IMR-90 (cell line): ENCODE measurements at places on chromosomes 5 and 9. TPM values are rescaled to one million over a fixed set of nuclear protein-coding genes. Genes with fewer than 3 reads are reported as not detected.

HRCT1 gene
- total RNA-seq, result 1.1 and 1.7 TPM in 2 replicates

SLC46A2 gene
- total RNA-seq, result not detected in 2 replicates

CHSY3 gene
- total RNA-seq, result 1.3 and 1.4 TPM in 2 replicates

ELAVL2 gene
- total RNA-seq, result 0.28 and 0.36 TPM in 2 replicates

DMRT3 gene
- total RNA-seq, result not detected in 2 replicates

RASEF gene
- under 0.01 TPM in 2 replicates for total RNA-seq

TRIM36 gene
- total RNA-seq, result under 0.01 and 0.18 TPM in 2 replicates

LCN15 gene
- total RNA-seq, result not detected in 2 replicates

ENTPD8 gene
- not detected in 2 replicates for total RNA-seq

ZNF883 gene
- 0.54 and 0.83 TPM in 2 replicates for total RNA-seq

TNFSF8 gene
- not detected in 2 replicates for total RNA-seq

DNA sequence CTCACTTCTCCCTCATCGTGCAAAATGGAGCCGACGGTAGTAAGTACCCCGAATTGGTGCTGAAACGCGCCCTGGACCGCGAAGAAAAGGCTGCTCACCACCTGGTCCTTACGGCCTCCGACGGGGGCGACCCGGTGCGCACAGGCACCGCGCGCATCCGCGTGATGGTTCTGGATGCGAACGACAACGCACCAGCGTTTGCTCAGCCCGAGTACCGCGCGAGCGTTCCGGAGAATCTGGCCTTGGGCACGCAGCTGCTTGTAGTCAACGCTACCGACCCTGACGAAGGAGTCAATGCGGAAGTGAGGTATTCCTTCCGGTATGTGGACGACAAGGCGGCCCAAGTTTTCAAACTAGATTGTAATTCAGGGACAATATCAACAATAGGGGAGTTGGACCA, 979 bp downstream of the PCDHGA12 start:
- DNase-seq, result no peak

DNA sequence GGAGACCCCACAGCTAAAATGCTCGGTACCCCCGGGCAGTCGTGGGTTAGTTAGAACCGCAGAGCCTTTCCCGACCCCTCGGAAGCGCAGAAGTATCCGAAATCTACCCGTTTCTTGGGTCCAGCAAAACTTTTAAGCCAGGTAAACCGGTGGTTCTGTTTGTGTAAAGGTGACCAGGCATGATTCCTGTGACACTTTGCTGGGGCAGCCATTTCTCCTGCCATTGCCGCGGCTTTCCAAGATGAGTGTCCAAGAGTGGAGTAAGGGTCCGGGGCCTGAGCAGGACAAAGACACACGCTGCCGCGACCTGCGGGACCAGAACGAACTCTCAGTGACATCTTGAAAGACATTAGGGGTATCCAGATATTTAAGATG, 655 bp downstream of the MARVELD2 start:
- no peak for DNase-seq

- peak; percentile 76 for DNase-seq
Measured at GRCh38 chr5:150065346-150065745, 21.0 kb downstream of the CSF1R start.

GRCh38 chr5:175696855-175697198, 39.0 kb downstream of the HRH2 start:
- no peak for DNase-seq

- DNase-seq, result no peak
Measured at GRCh38 chr5:113056988-113057387, 80.4 kb downstream of the DCP2 start.

GRCh38 chr5:33734537-33734936, 157.3 kb downstream of the ADAMTS12 start:
- DNase-seq, result peak; percentile 29

DNA sequence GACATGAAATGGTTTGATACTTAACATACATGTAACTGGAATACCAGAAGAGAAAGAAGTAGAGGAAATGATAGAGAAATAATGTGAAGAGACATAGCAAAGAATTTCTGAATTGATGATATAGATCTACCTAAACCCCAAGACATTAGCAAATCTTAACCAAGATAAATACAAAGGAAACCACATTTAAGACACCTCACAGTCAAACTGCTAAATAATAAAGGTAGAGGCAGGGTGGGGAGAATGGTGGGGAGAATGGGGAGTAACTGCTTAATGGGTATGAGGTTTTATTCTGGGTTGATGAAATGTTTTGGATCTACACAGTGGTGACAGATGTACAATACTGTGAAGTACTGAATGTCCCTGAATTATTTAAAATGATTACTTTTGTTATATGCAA, 17.5 kb downstream of the CARNMT1 start:
- DNase-seq, result no peak

DNA sequence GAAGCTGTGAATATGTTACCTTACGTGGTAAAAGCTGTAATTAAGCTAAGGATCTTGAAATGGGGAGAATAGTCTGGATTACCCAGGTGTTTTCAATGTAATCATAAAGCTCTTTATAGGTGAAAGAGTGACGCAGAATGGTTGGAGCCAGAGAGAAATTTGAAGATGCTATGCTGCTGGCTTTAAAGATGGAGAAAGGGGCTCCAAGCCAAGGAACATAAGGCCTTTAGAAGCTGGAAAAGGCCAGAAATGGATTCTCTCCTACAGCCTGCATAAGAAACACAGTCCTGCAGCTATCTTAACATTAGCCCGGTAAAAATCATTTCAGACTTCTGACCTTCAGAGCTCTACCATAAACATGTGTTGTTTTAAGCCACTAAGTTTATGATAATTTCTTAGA, 243.3 kb upstream of the VLDLR start:
- no peak for DNase-seq

GRCh38 chr5:130065617-130066016, 161.4 kb downstream of the CHSY3 start:
- DNase-seq, result no peak

- DNase-seq, result peak; percentile 88
Measured at GRCh38 chr9:21770871-21771560, 31.4 kb upstream of the MTAP start.

GRCh38 chr5:180649297-180650039, at the start of gene FLT4:
FLT4 (minus strand) TSS chr5:180649600; CDS start chr5:180649545, 55 bp downstream.
- no peak for DNase-seq

GRCh38 chr5:163407034-163407655, 30.2 kb upstream of the CCNG1 start:
- no peak for DNase-seq

GRCh38 chr9:127406799-127407491, 10.0 kb downstream of the SLC2A8 start:
- DNase-seq, result no peak

DNA sequence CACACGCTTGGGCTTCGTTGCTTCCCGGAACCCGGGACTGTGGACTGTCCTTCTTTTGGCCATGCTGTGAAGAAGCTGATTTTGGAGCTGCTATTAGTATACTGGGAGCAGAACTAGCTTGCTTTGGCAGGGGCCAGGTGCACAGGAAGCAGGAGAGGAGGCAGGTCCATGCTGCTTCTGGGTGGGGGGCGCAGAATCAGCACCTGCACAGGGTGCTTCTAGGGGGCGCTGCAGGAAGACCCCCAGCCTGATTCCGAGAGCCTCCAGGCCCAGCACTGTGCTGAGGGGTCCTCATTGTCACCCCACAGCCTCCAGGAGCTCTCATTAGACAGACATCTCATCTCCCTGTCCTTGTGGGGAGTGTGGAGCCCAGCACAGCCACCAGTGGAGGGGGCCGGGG, 252.6 kb upstream of the IRX4 start:
- DNase-seq, result no peak

DNA sequence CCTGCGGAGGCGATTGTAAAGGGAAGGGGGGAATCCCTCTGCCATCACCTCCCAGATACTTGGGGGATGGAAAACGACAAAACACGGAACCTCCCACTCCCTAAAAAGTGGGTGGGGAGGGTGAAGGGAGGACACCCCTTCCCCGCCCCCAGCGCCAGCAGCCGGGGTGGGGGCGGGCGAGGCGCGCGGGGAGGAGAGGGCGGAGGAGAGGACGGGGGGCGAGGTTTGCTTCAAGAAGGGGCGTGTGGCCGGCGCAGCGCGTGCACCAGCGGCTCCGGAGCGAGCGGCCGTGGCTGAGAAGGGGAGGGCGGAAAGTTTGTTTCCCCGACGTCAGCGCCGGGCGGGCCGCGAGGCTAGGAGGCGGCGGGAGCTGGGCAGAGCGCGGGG, at the start of gene PRRX2:
Gene PRRX2 (plus strand): TSS at position 259 of the 387 bp plus-strand sequence. CDS start 221 bp downstream, outside the sequence.
- DNase-seq, result peak; percentile 43

GRCh38 chr9:98142182-98142907, 23.3 kb upstream of the TRIM14 start:
- no peak for DNase-seq

- peak; percentile 27 for DNase-seq
Measured at GRCh38 chr9:91532325-91532724, 108.7 kb upstream of the NFIL3 start.

DNA sequence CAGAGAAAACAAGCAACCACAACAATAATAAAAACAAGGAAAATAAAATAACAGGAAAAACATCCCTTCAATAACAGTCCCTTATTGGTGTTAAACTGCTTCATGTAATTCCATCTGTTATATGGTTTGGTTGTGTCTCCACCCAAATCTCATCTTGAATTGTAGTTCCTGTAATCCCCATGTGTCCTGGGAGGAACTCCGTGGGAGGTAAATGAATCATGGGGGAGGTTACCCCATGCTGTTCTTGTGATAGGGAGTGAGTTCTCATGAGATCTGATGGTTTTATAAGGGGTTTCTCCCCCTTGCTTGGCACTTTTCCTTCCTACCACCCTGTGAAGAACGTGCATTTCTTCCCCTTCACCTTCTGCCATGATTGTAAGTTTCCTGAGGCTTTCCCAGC, 369.8 kb downstream of the TMEM232 start:
- DNase-seq, result no peak

- DNase-seq, result no peak
Measured at GRCh38 chr5:169299663-169300467, 1.1 kb downstream of the SLIT3 start.

GRCh38 chr5:115345344-115345743, 48.9 kb upstream of the CCDC112 start:
- DNase-seq, result no peak

- DNase-seq, result no peak
Measured at GRCh38 chr5:170638051-170638450, 134.2 kb downstream of the KCNIP1 start.

DNA sequence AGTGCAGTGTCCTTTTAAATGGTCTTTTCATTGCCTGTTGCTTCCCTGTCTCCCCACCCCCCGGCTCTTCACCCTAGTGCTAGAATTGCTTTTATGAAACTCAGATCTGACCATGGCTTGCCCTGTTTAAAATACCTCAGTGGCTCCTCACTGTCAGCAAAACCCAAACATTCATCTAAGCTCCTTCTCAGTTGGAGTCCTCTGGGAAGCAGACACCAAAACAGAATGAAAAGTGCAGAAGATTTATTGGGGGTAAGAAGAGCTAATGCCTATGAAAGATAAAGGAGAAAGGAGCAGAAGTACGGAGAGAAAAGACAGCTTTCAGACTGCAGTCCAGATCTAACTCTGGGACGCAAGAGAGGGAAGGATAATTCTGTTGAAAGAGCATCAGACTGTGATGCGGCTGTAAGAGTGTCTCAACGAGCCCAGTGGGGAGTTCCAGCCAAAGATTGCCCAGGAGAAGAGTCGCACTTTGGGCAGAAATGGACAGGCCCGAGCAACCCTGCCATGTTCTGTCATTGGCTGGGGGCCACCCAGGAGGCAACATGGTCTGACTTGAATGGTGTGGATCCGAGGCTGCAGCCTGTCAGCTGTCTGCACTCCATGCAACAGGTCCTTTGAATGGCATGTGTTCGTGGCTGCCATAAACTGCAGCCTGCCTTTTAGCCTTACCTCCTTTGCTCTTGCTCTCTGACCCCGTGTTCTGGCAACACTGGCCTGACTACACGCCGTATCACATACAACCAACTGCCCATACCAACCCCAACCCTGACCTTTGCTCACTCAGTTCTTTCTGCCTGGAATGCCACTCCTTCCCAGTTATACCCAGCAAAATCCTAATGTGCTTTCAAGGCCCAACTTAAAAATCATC, 55.9 kb downstream of the IRF1 start:
- peak; percentile 61 for DNase-seq

DNA sequence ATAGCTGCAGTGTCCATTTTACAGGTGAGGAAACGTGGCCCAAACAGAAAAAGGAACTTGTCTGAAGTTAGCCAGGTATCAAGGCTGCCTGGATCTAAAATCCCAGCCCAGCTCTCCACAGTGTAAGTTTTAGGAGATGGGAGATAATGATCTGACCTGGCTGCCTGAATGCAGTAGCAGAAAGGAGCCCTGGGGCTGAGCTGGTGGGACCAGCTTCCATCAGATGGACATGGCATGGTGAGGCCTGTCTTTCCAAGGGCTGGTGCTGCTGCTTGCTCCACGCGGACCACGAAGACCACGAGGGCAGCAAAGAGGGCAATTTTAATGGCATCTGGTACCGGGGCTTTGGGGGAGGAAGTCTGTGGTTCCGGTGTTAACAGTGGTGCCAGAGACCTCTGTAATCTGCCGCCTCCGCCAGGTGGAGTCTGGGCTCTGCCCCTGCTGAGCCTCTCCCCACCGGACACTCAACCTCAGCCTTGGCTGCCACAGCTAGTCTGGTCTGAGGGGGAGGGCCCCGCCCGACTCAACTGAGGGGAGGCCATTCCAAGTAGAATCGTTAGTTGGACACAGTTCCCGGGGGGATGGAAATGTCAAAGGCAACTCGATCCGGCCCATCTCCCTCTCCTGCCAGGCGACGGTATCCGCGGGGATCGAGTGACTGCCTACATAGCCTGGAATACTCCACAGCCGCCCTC, 650 bp downstream of the MYORG start:
- DNase-seq, result no peak

DNA sequence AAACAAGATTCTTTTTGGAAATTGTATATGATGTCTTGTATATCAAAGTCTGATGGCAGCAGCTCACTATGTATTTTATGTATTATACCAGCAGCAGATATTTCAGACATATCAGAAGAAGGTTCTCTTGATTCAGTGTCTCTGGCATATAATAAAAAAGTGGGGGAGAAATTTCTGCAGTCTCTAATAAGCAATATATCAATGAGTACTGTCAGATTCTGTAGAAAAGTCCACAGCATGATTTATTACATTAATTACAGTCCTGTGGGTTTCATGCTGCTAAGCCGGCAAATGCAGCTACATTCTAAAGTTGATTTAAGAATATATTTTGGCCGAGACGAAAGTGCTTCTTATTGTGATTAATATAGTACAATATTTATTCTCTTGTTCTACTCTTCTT, 113.1 kb downstream of the KIAA1958 start:
- DNase-seq, result no peak
